ENCODE measurements at places on chromosomes 16 and 17. TPM values are rescaled to one million over a fixed set of nuclear protein-coding genes. Genes with fewer than 3 reads are reported as not detected.

DNA sequence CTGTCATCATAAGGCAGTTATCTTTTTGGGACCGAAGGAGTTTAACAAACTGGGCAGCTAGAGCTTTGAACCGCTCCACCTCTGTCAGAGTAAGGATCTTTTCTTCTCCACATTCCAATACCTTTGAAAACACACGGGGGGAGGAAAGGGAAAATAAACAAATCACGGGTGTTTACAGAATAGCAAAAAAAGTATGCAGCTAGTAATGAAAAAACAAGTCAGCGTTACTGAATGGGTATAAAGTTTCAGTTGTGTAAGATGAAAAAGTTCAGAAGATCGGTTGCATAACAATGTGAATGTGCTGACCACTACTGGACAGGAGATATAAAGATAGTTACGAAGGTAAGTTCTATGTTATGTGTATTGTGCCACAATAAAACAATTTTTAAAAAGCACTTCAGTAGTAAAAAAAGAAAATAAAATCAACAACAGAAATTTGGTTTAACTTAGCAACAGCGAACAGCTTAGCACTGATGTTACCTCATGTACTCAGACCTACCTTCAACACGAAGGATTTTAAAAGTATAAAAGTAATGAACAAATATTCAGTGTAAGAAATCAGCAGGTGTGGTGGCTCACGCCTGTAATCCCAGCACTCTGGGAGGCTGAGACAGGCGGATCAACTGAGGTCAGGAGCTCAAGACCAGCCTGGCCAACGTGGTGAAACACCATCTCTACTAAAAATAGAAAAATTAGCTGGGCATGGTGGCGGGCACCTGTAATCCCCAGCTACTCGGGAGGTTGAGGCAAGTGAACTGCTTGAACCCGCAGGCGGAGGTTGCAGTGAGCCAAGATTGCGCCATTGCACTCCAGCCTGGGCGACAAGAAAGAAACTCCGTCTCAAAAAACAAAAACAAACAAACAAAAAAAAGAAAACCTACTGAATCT, 34.3 kb downstream of the MARF1 start:
- DNase-seq: no peak

- no peak for DNase-seq
These were observed 12.3 kb downstream of the CD7 start for GRCh38 chr17:82304826-82305726.

GRCh38 chr17:72363089-72363610, 242.3 kb downstream of the SOX9 start:
- no peak for DNase-seq

DNA sequence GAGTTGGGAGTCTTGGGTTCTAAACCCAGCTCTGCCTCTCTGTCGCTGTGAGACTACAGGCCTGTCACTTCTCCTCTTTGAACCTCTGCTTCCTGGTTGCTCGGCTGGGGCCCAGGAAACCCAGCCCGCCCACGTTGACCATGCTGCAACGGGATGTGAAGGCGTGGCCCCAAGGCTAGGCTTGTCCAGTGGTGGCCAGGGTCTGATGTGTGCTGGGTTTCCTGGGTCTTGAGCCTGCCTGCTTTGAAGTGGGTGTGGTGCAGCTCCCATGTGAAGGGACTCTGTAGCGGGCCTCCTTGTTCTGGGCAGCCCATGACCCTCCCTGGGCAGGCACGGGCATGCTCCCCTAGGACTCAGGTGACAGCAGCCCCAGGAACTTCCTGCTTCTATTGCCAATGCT, 82.3 kb downstream of the SDR42E1 start:
- no peak for DNase-seq

GRCh38 chr16:49548325-49548970, 174.8 kb downstream of the C16orf78 start:
- DNase-seq: no peak

GRCh38 chr17:4394208-4395110, 28.0 kb upstream of the UBE2G1 start:
- DNase-seq: peak; percentile 54

- no peak for DNase-seq
These were observed 76.0 kb upstream of the RBBP6 start for GRCh38 chr16:24463196-24463945.

- no peak for DNase-seq
These were observed 6.7 kb upstream of the IRX5 start for GRCh38 chr16:54923988-54924387.

GRCh38 chr17:51638971-51639370, 378.6 kb downstream of the UTP18 start:
- no peak for DNase-seq

GRCh38 chr17:75540923-75541503, 15.5 kb downstream of the LLGL2 start:
- DNase-seq: no peak

GRCh38 chr17:1270210-1271029, at the start of gene BHLHA9:
Gene BHLHA9 (plus strand): TSS chr17:1270444. CDS start chr17:1270564, 120 bp downstream.
- DNase-seq: no peak

GRCh38 chr17:77457572-77458201, 316.9 kb downstream of the SEC14L1 start:
- DNase-seq: no peak

- no peak for DNase-seq
These were observed 24.2 kb upstream of the CMTM4 start for GRCh38 chr16:66720766-66721165.

- DNase-seq: no peak
These were observed 27.4 kb upstream of the GNAO1 start for GRCh38 chr16:56163938-56164337.

DNA sequence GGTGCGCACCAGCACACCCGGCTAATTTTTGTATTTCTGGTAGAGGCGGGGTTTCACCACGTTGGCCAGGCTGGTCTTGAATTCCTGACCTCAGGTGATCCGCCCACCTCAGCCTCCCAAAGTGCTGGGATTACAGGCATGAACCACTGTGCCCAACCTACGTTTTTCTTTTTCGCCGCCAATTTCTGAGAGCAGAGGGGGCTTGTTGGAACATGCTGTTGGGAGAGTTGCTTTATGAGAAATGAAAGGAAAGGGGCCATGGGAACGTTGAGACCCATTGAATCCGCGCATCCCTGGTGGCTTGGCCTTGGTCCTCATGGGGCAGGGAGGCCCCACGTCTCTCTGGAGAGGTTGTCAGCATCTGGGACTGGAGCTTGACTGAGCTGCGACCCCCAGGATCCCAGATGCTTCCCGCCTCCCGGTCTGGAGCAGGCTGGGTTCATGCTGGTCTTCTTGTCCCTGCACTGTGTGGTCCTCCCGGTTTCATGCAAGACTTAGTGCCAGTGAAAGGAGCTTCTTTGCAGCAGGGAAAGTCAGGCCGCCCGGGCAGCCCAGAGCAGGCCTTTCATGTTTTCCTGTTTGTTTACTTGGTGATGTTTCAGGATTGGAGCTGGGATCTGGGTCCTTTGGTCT, 22.8 kb downstream of the CRISPLD2 start:
- DNase-seq: no peak

- no peak for DNase-seq
These were observed 30.5 kb downstream of the NAGPA start for GRCh38 chr16:5003211-5003610.

DNA sequence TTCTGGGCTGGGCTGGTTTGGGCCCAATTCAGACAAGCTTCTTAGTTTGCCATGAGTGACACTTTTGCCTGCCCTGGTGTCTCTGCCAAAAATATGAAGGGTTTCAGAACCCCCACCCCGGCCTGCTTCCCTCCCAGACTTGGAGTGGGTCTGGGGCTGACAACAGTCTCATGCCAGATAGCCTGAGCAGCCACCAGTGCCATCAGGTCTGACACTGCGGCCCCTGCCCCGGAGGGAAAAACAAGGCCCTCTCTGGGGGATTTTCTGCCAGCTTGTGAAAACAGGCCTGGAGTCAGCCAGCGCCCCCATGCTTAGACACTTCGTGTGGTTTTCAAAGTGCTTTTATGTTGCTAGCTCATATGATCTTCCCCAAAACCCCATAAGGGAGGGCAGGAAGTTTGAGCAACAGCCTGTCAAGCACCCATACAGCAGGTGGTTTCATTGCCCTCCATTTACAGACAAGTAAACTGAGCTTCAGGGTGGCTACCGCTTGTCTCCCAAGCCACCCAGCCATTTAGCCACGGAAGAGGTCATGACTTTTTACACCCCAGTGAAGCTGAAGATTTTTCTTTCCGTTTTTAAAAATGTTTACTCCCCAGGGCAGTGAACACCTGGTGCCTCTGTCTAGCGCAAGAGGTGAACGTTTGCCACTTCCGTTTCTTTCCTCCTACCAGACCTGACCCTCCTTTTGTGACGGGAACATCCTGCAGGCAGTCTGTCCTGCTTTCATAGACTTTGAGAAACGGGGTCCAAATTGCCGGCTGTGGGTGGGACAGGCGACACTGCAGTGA, 300.6 kb downstream of the SEC14L1 start:
- no peak for DNase-seq

DNA sequence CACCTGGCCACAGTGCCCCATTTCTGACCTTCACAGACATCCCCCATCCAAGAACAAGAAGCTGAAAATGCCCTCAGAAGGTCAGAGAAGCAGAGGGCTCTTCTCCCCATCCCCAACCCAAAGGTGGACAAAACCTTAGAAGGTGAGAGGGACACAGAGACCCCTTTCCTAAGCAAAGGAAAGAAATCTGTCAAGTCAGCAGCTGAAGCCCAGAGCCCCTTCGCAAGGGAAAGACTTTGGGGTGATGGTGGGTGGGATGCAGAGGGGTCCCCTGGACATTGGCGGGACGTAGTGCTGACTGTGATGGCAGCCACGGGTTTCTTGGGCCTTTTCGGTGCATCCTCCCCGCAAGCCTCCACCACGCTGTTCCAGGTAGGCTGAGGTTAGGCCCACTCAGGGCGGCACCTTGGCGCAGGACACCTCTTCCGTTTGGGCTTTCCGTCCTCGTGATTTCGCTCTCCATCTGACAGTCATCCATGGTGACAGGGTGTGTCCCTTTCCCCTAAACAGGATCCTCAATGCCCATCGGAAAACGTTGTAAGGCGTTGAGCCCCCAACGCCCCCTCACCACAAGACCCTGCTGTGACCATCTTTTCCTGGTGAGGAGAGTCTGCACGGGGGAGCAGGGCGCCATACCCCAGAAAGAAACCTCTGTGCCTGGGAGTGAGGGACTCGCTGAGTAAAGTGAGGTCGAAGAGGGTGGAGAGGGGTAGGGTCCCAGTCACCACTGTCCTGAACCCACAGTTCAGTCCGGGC, 10.7 kb upstream of the GSDMA start:
- no peak for DNase-seq

DNA sequence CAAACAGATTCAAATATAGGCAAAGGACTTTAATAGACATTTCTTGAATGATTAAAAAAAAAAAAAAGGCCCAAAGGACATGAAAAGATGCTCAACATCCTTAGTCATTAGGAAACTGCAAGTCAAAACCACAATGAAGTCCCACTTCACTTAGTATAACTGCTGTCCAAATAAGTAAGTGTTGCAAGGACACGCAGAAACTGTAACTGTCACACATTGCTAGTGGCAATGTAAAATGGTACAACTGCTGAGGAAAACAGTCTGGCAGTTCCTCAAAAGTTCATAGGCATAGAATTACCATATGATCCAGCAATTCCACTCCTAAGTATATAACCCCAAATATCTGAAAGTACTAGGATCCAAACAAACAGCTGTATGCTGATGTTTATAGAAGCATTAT, 112.7 kb downstream of the BRIP1 start:
- DNase-seq: no peak

- no peak for DNase-seq
These were observed 101.8 kb upstream of the CDH13 start for GRCh38 chr16:82524976-82525375.

DNA sequence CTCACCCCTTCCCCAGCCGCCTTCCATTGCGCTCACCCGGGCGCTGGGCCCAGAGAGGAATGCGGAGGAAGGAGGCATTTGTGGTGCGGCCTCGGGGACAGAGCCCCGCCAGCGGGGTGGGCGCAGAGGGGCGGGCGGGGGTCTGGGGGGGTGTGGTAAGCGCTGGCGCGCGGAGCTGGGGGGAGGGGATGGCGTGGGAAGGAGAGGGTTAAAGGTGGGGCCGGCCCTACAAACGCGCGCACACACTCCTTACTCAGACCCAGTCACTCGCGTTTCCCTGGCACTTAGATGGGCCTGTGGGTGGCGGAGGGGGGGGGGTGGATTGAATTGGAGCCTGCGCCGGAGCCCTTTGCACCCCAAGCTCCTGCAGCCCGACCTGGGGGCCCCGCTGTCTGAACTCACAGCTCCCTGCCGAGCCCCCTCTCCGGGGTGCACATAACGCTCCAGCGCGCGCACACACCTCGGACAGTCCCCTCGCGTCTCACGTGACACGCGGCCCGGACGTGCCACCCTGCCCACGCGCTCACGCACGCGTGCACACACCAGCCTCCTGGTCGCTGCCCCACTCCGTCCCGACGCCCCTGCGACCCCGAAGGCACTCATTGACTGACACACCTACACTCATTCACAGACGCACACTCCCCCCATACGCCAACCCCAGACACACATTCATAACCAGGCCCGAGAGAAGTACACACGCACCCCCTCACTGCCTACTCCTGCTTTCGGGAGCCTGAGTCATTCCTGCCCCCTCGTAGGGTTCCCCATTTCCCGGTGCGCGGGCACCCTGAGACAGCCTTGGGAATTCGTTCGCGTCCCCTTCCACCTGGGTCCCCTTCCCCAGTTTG, 844 bp downstream of the TBKBP1 start:
- no peak for DNase-seq

GRCh38 chr17:56891751-56892150, 22.1 kb downstream of the TRIM25 start:
- no peak for DNase-seq

DNA sequence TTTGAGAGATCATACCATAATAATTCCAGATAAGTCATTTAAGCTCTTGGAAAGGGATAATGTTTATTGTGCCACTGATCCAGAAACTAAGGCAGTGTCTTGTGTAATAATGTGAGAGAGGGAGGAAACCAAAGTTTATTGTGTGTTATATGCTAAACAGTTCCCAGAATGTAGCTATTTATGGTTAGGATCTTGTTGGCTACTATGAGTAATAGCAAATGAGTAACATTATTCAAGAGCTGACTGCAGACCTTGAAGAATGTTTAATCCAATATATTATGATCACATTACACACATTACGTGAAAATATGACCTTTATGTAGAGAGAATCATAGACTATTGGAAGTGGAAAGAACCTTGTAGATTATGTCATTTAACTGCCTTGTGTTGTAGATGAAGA, 139.5 kb downstream of the BCAS3 start:
- peak; percentile 53 for DNase-seq

DNA sequence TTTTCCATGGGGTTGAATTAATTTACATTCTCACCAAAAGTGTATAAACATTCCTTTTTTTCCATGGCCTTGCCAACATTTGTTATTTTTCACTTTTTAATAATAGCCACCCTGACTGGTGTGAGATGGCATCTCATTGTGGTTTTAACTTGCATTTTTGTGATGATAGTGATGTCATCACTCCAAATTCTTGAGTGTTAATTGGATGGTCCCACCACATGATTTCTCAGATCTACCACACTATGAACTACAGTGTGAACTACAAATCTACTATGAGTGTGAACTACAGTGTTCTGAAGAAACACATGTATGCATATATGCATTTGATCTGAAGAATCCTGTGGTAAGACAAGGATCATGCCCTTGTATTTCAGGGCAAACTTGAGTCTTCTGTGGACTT, 340.1 kb downstream of the ABCC12 start:
- peak; percentile 52 for DNase-seq

SLC4A1 gene
- not detected for total RNA-seq

KRTAP9-4 gene
- not detected for total RNA-seq

NPIPA7 gene
- total RNA-seq: 7.0 TPM

SPNS2 gene
- 28.3 TPM for total RNA-seq

SMTNL2 gene
- total RNA-seq: 1.8 TPM

MFSD11 gene
- 24.9 TPM for total RNA-seq

CIITA gene
- not detected for total RNA-seq

PRAC1 gene
- not detected for total RNA-seq

NLGN2 gene
- total RNA-seq: 12.3 TPM

ZNF597 gene
- 3.2 TPM for total RNA-seq

EPN3 gene
- total RNA-seq: not detected

Data from A172 (cell line).